ENCODE measurements at places on chromosomes 2 and 18.

DNA sequence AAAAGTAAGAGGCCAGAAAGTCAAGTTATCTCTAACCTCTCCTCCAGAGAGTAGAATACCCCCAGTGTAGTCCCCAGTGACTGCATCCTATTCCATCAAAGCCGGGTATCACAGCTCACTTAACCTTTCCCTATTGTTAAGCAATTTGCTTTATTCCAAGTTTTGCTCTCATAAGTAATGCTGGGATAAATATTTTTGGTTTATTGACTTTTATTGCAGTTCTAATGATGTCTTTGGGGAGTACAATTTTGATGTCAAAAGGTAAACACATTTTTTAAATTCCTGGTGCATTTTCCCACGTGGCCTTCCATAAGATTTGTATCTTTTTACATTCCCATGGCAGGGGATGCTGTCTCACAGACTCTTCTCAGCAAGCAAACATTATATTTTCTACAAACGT lies 43.3 kb downstream of the CMPK2 start:
- DNase-seq, result no peak

- no peak for DNase-seq
Observed at GRCh38 chr2:210299866-210300373, 15.1 kb downstream of the MYL1 start.

DNA sequence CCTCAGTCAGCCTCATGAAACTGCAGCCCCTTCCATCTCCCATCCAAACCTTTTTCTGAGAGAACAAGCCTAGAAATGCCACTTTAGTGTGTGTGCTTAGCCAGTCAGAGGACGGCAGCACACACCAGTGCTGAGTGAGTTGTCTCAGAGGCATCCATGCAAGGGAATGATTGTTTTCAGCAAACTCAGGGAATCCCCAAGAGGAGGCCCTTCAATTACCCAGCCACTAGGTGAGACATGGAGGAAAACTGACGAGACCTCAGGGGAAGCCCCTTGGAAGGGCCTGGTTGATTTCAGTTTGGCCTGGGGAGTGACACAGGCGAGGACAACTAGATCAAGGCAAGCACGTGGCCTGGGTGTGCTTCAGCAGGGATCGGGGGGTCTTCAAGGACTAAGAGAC lies 49.7 kb downstream of the APOB start:
- DNase-seq, result no peak

DNA sequence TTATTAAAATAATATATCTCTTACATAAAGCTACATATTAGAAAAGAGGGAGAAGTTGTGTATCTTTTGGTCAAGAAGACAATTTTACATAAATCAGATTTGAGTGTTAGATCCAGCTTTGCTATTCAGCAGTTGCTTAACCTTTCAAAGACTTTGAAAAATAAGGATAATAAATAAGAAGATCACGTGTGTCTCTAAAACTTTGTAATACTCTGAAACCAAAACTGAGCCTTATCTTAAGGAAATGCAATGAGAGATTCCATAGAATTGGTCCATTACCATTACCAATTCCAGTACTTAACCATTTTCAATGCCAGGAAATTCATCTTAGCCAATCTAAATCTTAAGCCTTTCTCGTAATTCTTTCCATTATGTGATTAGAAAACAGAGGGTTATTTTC lies 89.2 kb upstream of the COL5A2 start:
- no peak for DNase-seq

DNA sequence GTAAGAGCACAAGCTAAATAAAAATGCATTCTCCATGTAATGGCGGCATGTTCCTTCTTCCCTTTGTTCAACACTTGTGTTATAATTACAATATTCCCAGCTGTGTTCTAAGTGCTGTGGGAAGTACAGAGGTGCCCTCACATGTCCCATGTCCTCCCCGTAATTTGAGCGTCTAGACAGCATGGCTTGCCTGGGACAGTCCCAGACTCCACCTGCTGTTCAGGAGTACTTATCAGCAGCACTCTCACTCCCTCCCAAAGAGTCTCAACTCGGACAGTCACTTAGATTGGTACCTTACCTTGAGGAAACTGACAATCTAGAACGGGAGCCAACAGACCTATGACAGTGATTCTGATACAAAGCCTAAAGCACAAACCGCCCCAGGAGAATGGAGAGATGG lies 370.5 kb downstream of the EIPR1 start:
- no peak for DNase-seq

DNA sequence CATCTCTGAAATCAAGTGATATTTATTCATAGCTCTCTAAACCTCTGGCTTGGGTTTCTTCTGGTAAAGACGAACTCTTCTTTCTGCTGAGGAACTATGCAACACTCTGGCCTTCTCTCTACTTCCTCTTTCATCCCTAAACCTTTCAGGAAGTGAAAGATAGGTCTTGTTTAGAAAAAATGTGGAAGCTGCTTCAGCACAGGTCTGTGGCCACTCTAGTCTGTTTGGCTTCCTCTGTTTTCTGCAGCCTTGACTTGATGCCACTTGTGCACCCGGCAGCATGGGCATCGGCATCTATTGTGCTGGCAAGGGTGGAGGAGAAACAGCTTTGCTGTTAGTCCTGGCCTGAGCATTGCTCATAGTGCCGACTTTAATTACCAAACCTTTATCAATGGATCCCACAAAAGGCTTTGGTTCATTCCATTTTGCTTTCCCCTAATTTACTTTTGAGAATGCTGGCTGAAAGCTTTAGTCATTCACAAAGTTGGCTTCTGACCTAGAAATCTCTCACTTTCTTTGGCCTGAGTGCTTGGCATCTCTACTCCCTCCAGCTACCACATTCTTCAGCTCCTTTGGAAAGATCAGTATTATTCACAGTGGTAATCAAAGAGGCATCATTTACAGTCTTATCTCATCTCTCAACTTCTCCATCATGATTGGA lies 32.0 kb upstream of the GPR39 start:
- DNase-seq, result no peak

DNA sequence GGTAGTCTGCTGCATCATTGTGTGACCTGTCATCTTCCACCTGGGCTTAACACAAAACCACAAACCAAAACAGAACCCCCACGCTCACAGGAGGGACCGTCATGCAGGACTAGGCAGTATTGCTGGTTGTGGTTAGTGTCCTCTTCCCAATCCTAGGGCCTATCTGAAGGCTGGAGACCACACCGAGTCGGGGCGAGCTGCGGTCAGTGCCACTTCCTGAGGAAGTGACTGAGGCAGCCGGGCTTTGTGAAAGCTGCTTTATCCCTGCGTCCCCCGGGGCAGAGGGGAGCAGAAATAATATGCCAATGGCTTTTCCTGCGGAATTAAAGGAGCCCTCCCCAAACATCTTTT lies 22.9 kb downstream of the ZNF532 start:
- DNase-seq, result peak; percentile 51

- no peak for DNase-seq
Observed at GRCh38 chr2:159658881-159659873, 42.8 kb upstream of the BAZ2B start.

GRCh38 chr2:85924522-85924921 lies 35.7 kb upstream of the ST3GAL5 start:
- DNase-seq, result no peak

DNA sequence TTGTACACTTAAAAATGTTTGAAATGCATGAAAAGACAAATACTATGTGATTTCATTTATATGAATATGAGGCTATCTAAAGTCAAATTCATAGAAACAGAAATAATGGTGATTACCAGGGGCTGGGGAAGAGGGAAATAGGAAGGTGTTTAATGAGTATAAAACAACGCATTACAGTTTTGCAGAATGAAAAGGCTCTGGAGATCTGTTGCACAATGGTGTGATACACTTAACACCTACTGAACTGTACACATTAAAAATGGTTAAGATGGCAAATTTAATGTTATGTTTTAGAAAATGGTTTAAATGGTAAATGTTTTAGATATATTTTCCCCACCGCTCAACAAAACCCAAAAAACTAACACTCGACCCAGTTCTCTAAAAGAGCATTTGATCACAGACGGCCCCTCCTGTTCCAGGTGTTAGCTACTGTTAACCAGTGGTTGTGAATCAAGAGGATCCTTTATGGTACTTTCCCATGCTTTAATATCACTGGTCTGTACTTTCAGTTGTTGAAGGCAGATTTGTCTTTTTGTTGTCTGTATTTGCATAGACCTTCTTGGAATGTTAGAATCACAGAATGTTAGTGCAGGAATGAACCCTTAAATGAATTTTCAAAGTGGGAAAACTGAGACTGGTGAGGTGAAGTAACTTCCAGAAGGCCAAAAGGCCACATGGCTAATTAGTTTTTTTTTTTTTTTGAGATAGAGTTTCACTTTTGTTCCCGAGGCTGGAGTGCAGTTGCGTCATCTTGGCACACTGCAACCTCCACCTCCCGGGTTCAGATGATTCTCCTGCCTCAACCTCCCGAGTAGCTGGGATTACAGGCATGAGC lies 10.2 kb downstream of the RAB10 start:
- no peak for DNase-seq

DNA sequence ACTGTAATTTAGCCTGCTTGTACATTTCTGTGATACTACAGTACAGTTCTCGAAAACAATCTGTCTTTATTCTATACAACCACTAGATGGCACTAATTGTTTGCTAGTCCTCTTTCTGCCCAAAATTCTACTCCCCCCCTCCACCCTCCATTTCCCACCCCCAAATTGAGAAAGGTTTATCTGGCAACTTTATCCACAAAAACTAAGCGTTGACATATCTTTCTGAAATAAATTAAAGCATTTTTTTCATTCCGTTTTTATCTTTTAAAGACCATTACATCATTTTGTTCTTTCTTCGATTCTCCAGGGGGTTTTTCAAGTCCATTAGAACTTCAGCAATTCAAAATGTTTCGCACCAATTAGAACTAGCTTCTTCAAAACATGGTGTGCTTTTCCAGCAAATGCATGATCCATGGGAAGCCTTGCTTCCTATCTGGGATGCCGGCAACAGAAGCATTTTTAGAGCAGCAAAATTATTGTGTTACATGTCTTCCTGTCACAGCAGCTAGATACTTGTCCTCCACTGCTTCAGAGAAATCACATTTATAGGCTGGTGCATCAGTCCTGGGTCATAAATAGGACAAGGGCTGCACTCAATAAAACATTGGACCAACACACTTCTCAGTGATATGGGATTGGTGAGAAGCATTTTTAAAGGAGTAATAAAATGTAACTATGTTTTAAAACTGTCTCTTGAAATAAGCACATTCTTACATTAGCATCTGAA lies 241.3 kb downstream of the PAX3 start:
- no peak for DNase-seq

- no peak for DNase-seq
Observed at GRCh38 chr18:10056506-10056905, 142.7 kb downstream of the VAPA start.

- DNase-seq, result no peak
Observed at GRCh38 chr2:196546151-196546919, 93.2 kb upstream of the CCDC150 start.

DNA sequence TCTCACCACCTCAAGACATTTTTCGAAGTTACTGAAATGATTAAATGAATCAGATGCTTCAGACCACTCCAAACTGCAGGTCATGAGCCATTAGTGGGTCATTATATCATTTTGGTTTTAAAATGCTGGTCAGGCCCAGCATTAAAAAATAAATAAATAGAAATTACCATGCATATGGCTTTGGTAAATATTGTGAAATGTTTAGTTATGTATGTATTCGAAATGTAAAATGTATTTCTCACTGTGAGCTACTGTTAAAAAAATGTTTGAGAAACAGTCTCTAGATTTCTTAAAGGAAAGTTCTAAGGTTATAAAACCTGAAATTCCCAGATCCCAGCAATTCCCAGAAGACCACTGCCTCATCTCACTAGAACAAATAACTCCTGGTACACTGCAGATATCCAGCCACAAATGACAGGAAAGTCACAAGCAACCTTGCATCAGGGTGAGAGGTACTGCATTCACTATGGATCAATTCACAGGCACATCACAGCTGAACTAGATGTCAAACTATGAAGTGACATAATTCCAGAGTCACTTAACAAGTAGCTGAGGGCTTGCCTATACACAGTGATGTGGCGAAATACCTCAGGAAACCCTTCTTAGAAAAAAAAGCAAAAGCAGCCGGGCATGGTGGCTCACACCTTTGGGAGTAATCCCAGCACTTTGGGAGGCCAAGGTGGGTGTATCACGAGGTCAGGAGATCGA lies 46.6 kb downstream of the FAM228A start:
- no peak for DNase-seq

- no peak for DNase-seq
Observed at GRCh38 chr2:54673501-54673998, 49.9 kb upstream of the EML6 start.

- DNase-seq, result no peak
Observed at GRCh38 chr2:39432701-39433100, 4.4 kb downstream of the MAP4K3 start.

DNA sequence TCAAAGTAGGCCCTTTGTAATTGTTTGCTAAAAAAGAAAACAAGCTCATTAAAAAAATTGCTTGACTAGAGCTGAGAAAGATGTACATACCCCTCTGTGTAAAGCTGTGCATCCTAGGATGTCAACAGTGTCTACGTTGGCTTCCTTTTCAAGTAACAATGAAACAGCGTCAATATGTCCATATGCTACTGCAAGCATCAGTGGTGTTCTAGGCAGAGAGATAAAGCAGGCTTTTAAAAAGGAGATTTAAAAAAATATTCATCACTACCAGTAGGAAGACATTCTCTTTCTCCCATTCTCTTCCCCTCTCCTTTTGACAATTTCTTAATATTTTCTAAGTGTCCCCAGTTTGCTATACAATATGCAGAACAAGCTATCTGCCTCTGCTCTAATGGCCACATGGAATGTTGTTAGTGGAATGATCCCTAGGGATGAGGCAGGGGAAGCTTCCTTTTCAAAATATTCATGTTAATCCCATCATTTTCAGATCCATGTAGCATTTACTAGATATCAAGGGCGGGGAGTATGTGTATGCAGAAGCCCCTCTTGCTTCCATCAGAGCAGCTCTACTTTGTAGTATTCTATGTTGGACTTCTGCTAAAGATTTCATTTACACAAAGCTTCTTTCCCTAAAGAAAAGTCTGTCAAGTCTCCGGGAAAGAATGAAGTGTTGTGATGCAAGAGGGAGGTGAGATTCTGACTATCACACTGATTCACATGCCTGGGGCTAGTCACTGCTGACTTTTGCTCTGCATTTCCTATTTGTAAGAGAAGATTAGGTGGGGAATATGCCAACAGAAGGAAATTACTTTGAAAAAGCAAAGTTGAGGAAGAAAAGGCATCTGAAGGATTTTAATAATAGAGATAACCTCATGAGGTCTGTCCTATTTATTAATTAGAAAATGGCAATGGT lies 81.5 kb upstream of the PGAP1 start:
- DNase-seq, result no peak

GRCh38 chr18:74420926-74421325 lies 36.2 kb downstream of the DIPK1C start:
- DNase-seq, result no peak

DNA sequence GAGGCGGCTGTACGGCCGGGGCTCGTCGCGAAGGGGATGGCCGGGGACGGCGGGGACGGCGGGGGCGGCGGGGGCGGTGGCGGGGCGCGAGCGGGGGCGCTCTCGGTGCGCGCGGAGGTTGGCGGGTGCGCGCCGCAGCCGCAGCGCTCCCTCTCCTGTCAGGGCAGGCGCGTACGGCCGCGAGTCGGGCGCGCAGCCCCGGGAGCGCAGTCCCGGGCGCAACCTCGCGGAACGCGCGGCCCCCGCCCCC lies 296 bp upstream of the GRHL1 start:
- DNase-seq, result no peak

- no peak for DNase-seq
Observed at GRCh38 chr2:11774600-11774999, 28.2 kb downstream of the LPIN1 start.

Measured in GM12878 (cell line).